ENCODE measurements at places on chromosomes 16 and 17. TPM values are rescaled to one million over a fixed set of nuclear protein-coding genes. Genes with fewer than 3 reads are reported as not detected.

Gene SLC2A4
- total RNA-seq: not detected

Gene TRIM25
- total RNA-seq: 49.0 TPM

Gene ABCA10
- total RNA-seq: 0.87 TPM

Gene RMI2
- 45.2 TPM for total RNA-seq

Gene ATP1B2
- total RNA-seq: not detected

Gene ASPA
- not detected for total RNA-seq

Gene AATK
- not detected for total RNA-seq

Gene LRRC75A
- 2.4 TPM for total RNA-seq

Gene OTOA
- 0.07 TPM for total RNA-seq

Gene UMOD
- not detected for total RNA-seq

Gene SHCBP1
- total RNA-seq: 15.5 TPM

Gene DNAH3
- not detected for total RNA-seq

Gene BCAR1
- 9.2 TPM for total RNA-seq

Gene OTOP2
- total RNA-seq: not detected

Gene DNAH17
- not detected for total RNA-seq

Gene DYNLRB2
- not detected for total RNA-seq

Gene SDR42E1
- total RNA-seq: 4.4 TPM

Gene NCBP3
- 17.0 TPM for total RNA-seq

Gene ASGR2
- not detected for total RNA-seq
